ENCODE measurements at places on chromosomes 3 and 15.

- no peak for DNase-seq
Measured at GRCh38 chr15:91886878-91887277, 33.4 kb downstream of the SLCO3A1 start.

DNA sequence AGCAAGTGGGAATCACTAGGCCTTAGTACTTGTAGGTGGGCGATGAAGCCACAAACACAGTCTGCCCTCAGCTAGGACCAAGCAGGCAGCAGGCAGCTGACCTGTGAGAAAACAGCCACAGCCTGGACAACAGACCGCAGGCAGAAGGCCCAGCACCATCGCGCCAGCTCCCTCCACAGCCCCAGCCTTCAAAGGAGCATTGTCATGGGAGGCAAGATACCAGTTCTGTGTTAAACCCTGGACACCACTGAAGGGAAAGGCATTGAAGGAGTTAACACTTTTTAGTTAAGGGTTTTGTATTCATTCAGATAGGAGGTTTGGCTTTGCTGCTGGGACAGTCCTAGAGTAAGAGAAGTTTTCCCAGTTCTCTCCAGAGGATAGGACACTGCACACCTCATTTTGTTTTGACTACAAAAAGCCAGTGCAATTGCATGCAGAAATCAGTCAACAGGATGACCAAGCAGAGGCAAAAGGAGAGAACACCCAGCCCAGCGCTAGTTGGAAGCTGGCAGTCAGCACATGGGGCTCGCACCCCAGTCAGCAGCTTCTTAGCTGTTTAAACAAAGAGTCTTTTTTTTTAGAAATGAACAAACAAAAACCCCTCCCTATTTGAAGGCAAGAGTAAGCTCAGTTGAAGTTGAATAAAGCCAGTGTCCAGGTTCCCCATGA, 286.1 kb upstream of the TPM1 start:
- no peak for DNase-seq

DNA sequence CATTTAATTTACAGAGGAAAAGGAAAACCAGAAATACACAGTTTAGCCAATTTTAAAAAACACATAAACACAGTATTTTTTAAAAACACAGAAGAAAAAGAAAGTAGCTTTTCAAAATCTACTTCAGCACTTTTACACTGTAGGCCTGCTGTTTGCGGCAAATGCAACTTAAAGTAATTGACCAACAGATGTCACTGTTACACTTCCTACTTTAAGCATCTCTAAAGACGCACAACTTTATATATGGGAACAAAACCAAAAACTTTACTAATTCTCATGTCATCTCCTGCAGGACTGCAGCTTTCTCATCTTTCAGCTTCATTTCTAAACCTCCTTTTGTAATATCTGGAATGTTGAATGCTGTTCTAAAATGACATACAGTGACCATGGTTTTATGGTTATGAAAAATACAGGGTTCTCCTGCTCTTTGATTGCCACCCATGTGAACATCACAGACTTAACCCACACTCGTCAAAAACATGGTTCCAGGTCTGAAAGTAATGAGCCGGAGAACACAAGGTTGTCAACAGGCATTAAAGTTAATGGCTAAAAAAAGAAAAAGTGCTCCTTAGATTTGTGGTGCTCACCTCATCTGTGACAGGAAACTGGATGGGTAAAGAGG, 107.9 kb downstream of the FMN1 start:
- DNase-seq, result no peak

GRCh38 chr3:156533205-156533604, 21.7 kb downstream of the SSR3 start:
- DNase-seq, result no peak

GRCh38 chr3:4754180-4755086, 224.8 kb upstream of the BHLHE40 start:
- no peak for DNase-seq

DNA sequence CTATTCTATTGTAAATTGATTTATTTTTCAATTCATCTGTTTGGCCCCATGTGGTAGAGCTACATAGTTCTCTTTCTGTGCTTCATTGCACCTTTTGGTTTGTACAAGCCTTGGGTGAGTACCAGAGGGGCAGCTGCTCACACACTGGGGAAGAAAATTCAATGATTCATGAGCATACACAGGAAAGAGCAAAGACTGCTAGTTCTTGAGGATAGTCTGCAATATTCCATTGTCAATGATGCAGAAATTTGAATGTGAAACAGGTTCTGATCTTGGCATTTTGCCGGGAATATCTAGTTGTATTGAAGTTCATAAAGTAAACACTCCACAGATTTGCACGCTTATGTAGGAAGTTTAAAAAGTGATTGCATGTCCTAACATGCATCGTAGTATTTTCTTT, 304.6 kb downstream of the NAALADL2 start:
- DNase-seq, result no peak

DNA sequence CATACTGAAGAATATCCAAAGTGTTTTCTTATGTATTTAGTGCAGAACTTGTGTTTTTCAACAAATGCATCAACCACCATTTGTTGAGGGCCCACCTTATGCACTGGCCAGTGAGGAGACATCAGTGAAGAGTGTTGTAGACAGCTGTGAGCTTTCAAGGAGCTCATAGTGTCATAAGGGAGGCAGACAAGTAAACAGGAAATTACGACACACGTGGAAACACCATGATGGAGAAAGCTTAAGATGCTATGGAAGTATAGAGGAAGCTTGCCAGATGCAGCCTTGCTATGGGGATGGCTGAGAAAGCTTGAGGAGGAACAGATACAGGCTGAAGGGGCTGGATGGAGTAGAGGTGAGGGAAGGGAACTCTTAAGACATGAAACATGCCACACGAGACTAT, 50.8 kb upstream of the PSMD6 start:
- no peak for DNase-seq

DNA sequence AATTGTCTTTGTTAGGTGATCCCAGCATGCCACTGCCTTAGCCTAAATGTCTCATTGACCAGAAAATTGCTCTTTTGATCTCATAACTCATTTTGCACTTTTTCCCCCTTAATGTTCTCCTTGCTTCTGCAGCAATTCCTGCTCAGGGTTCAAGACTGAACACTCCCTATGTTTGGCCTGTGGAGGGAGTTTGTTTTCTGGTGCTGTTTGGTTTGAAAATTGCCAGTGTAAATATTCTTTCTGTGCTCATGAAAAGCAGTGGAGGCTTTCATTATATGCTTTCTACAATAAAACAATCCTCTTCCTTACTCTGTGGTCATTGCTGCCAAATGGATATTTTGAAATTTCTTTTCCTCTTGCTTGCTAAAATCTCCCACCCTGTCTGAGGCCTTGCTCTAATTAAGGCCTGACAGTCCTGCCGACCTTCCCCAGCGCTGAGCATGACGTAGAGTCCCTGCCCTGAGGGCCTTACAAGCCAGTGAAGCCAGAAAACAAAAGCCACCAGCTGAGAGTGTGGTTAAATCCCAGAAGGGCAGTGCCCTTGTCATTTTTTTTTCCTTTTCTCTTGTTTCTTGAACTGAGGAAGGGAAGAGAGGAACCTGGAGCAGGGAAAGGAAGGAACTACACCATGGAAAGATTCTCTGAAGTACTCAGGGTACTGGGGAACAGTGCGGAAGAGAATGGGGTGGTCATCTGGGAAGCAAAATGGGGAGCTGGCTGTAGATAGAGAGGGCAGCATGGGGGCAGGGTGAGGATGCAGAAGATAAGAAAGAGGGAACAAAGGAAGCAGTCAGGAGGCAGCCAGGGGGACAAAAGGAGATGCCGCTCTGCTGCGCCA, 24.8 kb downstream of the ZBTB38 start:
- DNase-seq, result no peak

DNA sequence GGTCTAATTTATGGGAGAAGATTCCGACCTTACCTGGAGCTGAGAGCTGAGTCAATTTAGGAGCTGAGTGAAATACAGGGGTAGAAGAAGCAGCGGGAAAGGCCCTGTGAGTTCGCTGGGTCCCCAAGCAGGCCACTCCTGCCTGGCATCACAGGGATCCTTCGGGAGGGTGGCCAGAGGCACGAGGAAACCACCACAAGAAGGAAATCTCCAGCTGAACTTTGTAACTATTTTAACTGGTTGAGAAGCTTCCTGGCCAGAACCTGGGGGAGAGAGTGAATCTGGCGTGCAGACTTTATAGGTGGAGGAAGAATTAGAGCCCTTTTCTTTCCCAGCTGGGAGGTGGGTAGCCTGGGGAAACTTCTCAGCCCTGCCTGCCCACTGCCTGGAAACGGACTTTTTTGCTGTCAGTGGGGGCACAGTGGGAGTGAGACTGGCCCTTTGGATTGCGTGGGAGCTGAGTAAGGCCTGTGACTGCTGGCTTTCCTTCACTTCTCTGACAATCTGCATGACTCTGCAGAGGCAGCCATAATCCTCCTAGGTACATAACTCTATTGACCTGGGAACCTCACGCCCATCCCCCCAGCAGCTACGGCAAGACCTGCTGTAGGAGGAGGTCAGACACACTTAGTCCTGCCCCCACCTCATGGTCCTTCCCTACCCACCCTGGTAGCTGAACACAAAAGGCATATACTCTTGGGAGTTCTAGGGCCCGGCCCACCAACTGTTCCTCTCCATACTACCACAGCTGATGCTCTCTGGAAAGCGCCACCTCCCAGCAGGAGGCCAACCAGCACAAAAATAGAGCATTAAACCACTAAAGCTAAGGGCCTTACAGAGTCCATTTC, 340.7 kb downstream of the CNTN3 start:
- DNase-seq, result no peak

GRCh38 chr3:55292360-55292759, 194.7 kb downstream of the WNT5A start:
- no peak for DNase-seq

- DNase-seq, result no peak
Measured at GRCh38 chr3:46470831-46471230, 6.1 kb upstream of the LTF start.

- DNase-seq, result no peak
Measured at GRCh38 chr15:62875626-62876021, 166.9 kb upstream of the TPM1 start.

DNA sequence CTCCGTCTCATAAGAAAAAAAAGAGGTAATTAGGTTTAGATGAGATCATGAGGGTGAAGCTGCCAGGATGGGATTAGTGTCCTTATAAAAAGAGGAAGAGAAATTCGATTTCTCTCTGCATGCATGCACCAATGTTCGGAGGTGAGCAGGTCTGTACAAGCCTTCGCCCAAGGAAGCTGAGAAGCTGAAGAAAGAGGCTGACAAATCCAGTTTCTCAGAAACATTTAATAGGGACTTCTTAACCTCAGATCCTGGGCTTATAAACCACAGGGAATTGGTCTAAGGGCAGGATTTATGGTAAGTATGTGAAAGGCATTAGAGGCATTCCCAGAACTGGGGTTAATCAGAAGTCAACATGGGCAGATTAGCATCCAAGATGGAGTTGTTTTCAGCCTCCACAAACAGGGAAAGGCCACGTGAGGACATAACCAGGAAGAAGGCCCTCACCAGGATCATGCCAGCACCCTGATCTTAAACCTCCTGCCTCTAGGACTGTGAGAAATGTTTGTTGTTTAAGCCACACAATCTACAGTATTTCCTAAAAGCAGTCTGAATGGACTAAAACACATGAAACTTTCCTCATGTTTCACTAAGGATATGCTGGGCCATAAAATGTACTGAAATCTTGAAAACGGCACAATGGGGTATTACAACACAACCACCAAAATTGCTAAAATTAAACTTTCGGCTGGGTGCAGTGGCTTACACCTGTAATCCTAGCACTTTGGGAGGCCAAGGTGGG, 11.3 kb downstream of the SHISA5 start:
- no peak for DNase-seq

- DNase-seq, result no peak
Measured at GRCh38 chr15:73912030-73912596, 14.1 kb upstream of the LOXL1 start.

DNA sequence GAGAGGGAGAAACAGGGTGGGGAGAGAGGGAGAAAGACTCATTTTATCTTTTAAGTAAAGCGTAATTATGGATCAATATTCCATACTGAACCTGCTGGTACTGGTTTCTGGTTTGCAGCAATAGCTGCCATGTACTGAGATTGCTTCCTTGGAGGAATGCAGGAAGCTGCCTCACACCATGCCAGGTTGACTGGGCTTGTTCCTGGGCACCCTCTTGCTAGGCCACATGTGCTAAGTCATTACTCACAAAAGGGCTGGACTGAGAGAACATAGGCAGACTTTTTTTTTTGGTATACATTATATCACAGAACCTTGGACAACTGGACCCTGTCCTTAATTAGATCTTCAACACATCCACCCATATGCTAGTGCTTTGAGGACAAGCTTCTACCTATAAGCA, 193.4 kb downstream of the ZNF621 start:
- DNase-seq, result no peak

DNA sequence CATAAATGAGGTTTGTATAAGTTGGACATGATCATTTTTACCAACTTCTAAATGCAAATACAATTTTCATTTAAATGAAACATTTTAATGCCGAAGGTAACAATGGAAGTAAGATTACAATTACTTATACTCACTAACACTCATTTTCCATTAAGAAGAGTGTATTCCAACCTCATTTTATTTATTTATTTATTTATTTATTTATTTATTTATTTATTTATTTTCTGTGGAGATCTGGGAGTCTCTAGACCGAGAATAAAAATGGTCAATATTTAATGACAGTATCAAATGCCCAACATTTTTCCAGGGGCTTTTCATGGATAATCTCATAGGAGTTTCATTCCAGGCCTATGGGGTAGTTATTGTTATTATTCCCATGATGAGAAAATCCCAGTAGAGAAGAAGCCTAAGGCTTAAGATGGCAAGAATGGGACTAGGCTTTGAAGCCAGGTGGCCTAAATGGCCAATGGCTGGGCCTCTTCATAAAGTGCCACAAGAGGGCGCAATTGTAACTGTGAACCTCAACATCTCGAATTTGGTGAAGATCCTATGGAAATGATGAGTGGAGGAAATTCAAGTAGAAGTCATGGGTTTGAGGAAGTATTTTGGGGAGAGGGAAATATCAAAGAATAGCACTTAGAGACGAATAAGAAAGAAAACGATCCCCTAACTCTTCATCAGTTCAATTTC, 21.3 kb downstream of the VGLL3 start:
- no peak for DNase-seq

- DNase-seq, result no peak
Measured at GRCh38 chr3:124699686-124700396, 30.4 kb upstream of the UMPS start.

All from T follicular helper cell (primary cell).